ENCODE measurements at places on chromosomes 3 and 15.

- DNase-seq, result no peak
Measured at GRCh38 chr3:43155464-43156121, 49.7 kb upstream of the POMGNT2 start.

DNA sequence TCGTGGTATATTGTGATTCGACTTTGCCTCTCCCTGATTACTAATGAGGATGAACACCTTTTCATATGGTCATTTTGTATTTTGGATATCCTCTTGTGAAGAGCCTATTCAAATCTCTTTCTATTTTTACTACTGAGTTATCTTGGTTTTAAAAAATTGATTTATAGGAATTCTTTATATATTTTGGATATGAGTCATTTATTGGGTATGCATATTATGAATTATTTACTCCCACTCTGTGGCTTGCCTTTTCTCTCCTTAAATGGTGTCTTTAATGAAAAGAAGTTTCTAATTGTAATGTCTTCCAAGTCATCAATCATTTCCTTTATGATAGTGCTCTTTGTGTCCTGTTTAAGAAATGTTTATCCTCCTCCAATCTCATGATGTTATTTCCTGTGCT lies 191.5 kb upstream of the DPH6 start:
- no peak for DNase-seq

DNA sequence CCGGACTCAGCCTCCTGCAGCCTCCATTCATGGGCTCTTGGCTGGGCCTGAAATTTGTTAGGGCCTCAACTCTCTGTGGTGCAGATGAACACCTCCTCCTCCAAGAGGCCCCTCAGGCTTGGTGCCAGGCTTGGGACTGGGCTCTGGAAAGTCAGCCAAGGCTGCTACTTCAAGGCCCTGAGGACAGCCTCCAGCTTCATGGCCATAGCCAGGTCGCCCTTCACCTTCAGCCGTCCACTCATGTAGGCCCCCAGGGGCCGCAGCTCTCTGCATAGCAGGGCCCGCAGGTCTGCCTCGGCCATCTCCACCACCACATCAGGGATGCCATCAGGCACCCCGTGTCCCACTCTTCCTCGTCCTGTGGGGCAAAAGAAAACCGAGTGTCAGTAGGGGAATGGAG lies 8.3 kb downstream of the STOML1 start:
- DNase-seq, result no peak

DNA sequence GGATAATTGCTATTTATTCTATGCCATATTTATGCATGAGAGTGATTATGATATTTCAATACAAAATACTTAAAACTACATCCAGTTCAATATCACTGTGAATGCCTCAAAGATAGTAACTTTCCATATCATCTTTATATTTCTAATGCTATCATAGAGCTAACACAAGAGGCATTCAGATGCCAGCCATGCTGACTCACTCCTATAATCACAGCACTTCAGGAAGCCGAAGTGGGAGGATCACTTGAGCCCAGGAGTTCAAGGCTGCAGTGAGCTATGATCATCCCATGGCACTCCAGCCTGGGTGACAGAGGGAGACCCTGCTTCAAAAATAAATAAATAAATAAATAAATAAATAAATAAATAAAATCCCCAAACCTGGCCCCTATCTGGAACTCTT lies 498.7 kb downstream of the EPHA3 start:
- DNase-seq, result no peak

DNA sequence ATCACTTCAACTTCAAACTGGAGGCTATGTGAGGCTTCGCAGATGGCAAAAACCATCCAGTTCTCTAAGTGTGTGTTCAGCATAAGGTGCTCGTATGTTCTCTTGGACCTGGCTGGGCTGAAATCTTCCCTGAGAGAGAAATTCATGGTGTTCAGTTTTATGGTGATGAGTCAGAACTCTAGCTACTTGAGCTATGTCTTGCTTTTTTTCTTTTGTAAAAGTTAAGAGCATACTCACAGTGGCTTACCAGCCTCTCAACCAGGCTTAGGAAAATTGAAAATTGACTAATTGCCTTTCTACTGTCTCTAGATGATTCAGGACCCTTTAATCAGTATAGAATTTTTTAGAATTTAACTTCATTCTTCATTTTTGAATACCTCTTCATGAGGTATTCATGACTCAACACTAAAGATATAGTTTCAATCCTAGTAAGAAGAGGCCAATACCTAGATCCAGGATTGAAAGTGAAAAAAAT lies 617.5 kb downstream of the TBL1XR1 start:
- no peak for DNase-seq

- DNase-seq, result no peak
Measured at GRCh38 chr15:93189561-93189960, 100.5 kb upstream of the RGMA start.

DNA sequence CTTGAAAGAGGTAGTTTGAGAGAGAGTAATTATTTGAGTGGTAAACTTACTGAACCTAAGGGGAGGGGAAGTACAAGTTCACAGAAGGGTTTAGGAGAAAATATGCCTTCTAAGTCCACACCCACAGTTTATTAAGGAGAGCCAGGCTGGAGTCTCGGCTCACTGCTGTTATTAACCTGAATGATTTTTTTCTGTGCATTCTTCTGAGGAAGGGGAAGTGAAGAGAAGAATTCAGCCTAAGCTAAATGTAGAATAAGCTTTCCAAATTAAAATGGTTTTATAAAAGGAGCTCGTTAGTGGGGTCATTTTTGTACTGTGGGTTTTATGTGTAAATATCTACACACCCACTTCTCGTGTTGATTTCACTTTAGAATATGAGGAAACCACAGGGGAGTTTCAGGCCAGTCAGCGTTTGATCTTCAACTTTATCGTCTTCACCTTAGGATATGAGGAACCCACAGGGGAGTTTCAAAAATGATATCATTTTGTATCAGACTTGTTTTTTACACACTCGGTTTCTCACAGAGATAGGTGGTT lies 1.5 kb downstream of the WHAMM start:
- no peak for DNase-seq

- DNase-seq, result no peak
Measured at GRCh38 chr3:10533737-10534023, 28.3 kb upstream of the ATP2B2 start.

DNA sequence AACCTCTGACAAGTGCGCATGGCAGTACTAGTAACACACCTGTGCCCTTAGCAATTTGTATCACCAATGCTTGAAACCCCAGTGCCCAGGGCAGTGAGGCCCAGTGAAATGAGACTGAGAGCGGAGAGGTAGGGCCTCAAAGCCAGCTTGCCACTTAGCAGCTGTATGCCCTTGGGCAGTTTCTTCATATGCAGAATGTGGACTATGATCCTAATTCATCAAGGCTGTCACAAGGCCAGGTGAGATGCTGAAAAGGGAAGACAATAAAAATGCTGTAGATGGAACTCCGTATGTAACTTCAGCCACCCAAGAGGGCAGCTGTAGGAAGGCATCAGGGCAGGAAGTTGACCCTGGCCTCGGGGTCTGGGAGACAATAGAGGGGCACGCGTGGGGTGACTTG lies 74.4 kb downstream of the KY start:
- DNase-seq, result no peak

Measured in CD8-positive, alpha-beta T cell (primary cell).